ENCODE measurements at places on chromosomes 4 and X.

- DNase-seq: no peak
Observed at GRCh38 chr4:158860856-158861255, 92.0 kb downstream of the FNIP2 start.

DNA sequence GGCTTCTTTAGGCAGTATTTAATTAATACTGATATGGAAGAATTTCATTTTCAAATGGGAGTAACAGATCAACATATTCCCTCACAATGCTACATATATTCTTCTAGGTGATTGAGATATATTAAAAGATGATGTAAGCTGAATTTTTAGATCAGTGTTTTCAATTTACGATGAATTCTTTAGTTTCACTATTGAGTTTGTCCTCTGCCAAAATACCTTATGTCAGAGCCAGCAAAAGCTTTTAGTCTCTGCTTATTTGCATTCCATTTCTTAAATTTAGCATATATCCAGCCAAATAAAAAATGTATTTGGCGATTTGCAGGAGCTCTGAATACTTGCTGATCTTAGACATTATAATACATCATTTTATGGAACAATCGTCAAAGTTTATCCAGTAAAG lies 144.3 kb downstream of the MOSPD2 start:
- DNase-seq: no peak

- no peak for DNase-seq
Observed at GRCh38 chr4:52317981-52318380, 266.9 kb downstream of the SPATA18 start.

DNA sequence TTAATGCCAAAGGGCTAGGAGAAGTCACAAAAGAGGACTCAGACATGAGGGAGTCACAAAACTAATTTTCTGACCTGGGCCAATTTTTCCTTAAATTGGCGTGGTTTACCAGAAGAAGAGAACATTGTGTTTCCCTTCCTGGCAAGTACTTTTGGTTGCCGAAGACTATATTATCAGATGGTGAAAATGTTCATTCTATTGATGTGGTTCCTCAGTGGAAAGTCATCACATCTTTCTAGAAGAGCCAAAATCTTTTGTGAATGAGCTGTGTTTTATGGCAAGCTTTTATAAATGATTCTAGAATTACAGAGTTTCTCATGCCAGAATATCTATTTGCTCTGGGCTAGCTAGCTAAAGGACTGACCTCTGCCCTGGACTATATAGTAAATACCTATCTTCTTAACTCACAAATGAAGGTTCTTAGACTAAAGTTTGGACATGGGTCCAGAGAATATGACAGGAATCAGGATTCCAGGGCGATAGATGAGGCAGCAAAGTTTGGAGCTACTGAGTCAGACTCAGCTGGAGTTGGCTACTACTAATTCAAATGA lies 288.9 kb downstream of the IL1RAPL2 start:
- DNase-seq: peak; percentile 0

DNA sequence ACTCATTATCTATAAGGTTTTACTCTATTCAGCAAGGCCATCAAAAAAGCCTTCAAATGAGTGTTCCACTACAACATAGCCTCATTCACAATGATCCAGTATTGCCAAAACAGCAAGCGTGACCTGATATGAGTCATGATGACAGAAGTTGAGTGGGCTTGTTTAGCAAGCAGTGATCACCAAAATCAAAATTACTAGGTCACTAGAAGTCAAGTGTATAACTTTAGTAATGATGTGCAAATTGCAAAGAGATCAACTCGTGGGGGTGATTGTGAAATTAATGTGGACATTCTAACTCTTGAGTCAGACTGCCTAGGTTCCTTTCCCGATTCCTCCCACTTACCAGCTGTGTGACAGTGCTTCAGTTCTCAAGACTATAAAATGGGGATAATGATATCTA lies 124.5 kb downstream of the CHM start:
- peak; percentile 38 for DNase-seq

DNA sequence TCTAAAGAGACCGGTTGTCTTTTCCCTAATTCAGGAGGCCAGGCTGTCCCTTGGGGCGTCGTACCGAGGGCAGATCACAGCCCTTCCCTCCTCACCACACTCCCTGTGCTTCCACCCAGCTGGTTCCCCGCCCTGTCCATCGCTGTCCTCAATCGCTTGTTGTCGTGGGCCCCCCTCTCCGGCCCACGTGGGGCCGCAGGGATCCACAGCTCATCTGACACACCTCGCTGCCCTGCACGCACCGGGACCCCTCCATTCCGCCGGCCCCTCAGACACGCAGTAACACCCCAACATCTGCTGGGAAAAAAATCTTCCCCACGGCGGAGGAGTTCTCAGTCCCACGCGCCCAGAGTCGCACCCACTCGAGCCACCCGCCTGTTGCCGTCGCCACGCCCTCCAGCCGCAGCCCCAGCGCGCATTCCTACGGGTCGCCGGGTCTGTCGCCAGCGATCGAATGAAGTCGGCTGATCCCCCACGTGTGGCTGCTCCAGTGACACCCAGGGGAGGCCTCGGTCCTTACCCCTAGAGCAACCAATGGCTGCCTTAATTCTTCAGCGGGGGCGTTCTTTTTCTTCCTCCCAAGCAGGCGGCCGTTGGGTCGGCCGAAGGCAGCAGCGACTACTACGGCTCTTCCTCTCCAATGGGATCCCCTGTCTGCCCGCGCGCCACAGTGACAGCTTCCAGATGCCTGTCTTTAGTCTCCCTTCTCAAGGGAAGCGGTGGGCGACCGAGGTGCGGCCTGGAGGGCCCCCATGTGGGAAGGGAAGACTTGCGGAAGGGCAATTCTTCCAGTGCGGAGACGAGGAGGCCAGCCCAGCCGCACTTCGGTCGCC lies 893 bp upstream of the SEPTIN11 start:
- peak; percentile 87 for DNase-seq

GRCh38 chr4:87121341-87122065 lies 98.9 kb downstream of the KLHL8 start:
- DNase-seq: no peak

DNA sequence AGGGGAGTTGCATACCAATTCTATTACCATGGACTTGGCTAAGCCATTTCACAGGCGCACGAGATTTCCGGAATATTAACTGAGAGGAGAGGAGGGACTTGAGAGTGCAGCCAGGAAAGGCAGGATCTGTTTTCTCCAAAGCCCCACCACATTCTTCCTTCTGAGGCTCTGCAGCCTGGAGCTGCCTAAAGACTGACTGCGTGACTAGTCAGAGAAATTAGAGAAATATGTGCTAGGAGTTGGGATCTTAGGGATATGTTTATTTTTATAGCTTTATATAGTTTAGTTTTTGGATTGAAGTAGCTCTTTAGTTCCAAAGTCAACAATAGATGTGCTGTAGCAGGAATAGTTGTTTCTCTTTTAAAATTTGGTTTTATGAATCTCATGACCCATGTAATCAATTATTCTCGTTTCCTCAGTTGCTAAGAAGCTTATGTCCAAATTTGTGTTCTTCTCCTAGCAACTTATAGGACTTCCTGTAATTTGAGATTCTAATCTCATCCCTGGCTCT lies 300.1 kb upstream of the DDX53 start:
- peak; percentile 38 for DNase-seq

GRCh38 chrX:17164941-17165340 lies 210.1 kb upstream of the NHS start:
- DNase-seq: peak; percentile 33

- peak; percentile 55 for DNase-seq
Observed at GRCh38 chr4:147773261-147774184, 41.6 kb downstream of the ARHGAP10 start.

DNA sequence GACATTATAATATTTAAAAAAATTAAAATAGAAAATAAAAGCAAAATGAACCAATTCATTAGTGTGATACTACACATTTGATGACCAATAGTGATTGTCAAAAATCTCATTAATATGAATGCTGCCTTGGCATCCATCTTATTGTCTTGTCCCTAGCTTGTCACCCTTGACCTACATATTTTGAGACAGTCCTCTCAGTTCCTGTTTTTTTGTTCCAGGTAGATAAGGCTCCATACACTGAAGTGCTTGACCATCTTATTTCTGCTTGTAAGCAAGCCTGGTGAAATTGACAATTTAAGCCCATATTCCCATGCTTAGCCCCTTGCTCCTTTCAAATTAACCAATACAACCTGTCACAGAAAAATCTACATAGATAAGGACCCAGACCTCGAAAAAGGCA lies 534.0 kb upstream of the FMR1 start:
- DNase-seq: no peak

GRCh38 chrX:107552930-107553329 lies 75.4 kb upstream of the PRPS1 start:
- no peak for DNase-seq

GRCh38 chr4:119748853-119749252 lies 120.2 kb upstream of the PDE5A start:
- DNase-seq: peak; percentile 23

- no peak for DNase-seq
Observed at GRCh38 chrX:31178064-31178768, 106.4 kb upstream of the FTHL17 start.

GRCh38 chr4:72984351-72984750 lies 85.2 kb downstream of the COX18 start:
- DNase-seq: no peak

- no peak for DNase-seq
Observed at GRCh38 chrX:56366901-56367300, 134.7 kb downstream of the KLF8 start.

DNA sequence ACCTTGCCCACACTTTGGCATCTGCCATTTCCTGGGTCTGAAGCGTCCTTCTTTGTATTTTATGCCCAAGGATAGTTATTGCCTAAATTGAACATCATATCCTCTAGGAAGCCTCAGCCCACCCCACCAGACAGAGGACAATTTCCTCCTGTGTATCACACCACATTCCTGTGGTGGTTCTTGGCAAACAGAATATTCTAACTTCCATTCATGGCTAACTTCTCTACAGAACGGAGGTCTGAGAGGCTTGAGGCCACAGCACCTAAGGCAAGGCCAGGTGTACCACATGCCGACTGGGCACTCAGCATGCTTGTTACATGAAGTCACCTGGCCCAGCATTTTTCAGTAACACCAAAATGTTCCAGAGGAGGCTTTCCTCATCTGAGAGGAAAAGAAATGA lies 42.4 kb downstream of the CD99L2 start:
- DNase-seq: peak; percentile 7

GRCh38 chrX:386239-386767 lies 404 bp downstream of the PPP2R3B start:
- DNase-seq: no peak

- DNase-seq: peak; percentile 63
Observed at GRCh38 chr4:144174401-144175067, 34.0 kb upstream of the GYPA start.

GRCh38 chr4:77178560-77178959 lies 21.6 kb downstream of the CCNG2 start:
- DNase-seq: no peak

GRCh38 chr4:153713866-153714646 lies 30.0 kb downstream of the TLR2 start:
- DNase-seq: peak; percentile 55
